Osteocyte (in vitro differentiated cells): ENCODE measurements at places on chromosomes 16 and 17.

DNA sequence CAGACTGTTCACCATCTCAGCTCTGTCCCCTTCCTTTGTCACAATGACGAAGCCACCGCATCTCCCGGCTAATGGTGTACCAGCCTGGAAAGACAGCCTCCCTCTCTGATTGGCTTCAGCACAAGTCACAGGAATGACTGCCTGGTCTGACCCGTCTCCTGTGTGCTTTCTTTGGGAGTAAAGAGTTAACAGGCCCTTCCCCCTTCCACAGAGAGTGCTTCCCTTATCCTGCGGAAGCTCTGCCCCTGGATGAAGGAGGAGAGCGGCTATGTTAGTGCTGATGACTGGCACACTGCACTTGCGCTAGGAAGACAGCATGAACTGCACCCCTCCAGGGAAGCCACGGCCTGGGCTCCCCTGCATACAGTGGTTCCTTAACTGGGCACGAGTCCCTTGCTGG lies 11.3 kb downstream of the USB1 start:
- no peak for DNase-seq

- DNase-seq, result no peak
Measured at GRCh38 chr17:48441231-48441711, 11.3 kb upstream of the SKAP1 start.

DNA sequence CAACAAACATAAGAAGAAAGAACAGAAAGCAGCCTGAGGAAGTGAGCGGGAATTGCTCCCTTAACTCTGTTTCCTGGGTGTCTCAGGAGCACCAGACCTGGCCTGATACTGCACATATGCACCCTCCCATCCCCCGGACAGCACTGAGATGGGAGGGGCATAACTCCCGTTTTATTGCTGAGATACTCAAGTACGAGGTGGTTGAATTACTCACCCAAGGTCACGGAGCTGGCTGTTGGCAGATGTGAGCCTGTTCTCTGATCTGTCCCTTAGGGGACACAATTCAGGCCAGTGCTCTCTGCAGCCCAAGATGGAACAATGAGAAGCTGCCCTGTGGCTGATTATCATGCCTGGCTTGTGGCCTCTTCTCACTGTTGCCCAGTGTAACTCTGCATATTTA lies 9.1 kb upstream of the MED9 start:
- DNase-seq, result no peak

DNA sequence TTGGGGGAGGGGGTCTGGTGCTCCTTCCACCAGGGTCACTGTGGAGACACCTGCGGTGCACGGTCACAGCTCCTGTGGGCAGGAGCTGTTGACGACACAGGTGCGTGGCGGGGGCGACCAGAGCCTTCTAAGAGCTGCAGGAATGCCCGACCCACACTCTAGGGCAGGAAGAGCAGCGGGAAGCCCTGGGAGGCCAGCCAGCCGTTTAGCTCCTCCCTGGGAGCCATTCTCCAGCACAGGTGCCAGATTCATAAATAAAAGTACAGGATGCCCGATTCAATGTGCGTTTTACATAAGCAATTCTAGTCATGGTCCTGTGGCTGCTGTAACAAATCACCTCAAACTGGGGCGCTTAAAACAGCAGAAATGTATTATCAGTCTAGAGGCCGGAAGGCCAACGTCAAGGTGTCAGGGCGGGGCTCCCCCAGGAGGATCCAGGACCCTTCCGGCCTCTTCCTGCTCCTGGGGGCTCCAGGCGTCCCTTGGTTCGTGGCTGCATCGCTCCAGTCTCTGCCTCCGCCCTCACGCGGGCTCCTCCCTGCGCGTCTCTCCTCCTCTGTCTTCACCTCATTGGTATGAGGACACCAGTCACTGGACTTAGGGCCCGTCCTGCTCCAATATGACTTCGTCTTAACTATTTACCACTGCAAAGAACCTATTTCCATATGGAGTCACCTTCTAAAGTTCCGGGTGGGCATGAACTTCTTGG lies 155.4 kb downstream of the FOXL1 start:
- DNase-seq, result no peak

- DNase-seq, result no peak
Measured at GRCh38 chr17:66477615-66478283, 175.3 kb downstream of the PRKCA start.

DNA sequence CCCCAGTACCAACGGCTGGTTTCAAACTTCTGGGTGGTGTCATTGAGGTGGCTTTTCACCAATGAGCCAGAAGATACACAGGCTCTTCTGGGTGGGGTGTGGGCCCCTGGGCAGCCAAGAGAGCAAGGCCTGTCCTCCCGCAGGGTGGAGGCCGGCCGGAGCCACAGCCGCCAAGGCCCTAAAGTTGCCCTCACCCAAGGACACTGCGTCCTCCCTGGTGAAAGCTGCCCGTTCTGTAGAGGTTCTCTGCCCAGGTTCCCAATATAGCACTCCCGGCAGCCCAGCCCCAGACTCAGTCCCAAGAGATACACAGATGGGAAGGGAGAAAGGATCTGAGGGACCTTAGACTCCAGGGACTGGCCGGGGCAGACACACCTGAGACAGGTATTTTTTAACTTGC lies 10.7 kb upstream of the CACNG1 start:
- DNase-seq, result no peak

DNA sequence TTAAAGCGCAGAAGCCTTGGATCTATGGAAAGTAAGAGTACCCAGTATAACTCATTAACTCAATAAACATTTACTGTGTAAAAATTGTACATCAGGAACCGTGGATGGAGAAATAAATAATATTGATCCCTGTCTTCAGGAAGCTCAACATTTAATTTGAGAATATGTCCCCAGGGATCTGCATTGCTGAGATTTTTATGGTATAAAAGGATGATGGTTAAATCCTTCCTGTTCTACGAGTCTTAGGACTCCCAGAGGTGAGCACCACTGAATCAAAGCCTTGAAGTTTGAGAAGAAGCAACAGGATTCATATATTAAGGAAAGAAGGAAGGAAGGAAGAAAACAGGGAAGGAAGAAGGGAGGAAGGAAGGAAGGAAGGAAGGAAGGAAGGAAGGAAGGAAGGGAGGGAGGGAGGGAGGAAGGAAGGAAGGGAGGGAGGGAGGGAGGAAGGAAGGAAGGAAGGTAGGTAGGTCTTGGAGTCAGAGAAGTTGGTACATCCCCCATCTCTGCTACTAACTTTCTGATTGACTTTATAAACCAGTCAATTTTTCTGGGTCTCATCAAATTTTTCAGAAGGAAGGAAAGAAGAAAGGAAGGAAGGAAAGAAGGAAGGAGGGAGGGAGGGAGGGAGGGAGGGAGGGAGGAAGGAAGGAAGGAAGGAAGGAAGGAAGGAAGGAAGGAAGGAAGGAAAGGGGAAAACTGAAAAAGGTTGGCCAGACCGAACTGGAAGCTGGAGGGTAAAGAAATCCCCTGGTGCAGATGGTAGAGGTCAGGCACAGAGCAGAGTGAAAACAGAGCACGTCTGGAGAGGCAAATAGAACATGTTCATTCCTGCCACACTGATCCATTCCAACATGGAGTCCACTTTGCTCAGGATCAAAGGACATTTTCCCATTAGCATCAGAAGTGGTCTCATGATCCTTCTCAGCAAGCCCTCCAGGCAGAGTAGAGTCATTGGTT lies 422.2 kb upstream of the CDH11 start:
- DNase-seq, result no peak

GRCh38 chr17:30379303-30379902 lies 676 bp downstream of the CPD start:
- DNase-seq, result no peak

DNA sequence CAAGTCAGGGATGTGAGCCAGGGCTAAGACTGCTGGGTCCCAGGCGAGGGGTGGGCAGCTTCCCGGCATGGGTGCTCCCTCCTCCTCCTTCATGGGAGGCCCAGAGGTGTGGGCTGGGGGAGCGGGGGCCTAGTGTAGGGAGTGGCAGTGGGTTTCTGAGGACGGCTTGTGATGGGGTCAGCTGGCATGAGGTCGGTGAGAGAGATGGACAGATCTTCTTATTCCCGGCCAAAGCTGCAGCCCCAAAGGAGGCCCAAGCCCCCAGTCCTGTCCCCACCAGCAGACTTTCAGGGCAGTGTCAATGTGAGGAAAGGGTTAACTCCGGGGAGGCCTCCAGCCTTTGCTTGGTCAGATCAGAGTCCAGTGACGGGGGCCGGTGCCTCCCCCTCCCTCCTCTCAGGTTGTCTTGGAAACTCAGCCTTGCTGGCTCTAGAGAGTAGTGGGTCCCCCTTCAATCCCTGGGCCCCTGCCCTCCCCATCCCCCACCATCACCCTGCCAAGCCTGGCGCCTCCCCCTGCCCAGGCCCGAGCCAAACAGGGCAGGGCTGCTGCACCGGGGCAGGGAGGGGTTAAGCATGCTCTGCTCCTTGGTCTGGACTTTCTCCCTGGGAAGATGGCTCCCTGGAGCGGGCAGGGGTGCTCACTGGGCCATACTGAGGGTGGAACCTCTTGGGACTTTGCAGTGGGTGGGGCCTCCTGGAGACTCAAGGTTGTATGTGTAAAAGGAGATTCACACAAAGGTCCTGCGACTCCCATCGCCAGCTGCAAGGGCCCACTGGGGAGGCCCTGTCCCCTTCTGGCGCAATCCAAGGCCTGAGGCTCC lies 12.4 kb downstream of the NAT9 start:
- DNase-seq, result no peak

DNA sequence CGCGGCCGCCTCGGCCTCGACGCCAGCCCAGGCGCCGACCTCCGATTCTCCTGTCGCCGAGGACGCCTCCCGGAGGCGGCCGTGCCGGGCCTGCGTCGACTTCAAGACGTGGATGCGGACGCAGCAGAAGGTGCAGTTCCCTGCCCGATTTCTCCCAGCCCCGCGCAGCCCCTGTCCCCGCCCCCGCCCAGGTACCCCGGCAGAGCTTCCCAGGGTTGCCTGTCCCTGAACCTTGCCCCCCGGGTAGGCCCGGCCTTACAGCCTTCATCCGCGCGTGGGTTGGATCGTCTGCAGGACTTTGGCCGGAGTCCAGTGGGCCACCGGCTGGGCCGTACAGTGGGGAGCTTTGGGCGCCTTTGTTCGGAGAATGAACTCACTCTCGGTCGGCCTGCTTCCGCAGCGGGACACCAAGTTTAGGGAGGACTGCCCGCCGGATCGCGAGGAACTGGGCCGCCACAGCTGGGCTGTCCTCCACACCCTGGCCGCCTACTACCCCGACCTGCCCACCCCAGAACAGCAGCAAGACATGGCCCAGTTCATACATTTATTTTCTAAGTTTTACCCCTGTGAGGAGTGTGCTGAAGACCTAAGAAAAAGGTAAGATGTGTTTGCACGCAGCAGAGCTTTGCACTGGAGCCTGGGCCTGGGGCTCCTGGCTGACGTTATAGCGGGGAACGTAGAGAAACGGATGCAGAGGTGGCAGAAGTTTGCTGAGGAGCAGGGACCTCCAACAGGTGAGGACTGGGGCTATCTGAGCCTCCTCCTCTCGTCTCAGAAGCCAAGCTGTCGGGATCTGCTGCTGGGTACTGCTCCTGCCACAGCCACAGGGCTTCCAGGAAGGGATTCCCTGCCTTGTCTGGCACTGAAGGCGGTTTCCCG lies 593 bp downstream of the GFER start:
- no peak for DNase-seq

GRCh38 chr17:45087504-45087975 lies 26.4 kb downstream of the NMT1 start:
- no peak for DNase-seq

DNA sequence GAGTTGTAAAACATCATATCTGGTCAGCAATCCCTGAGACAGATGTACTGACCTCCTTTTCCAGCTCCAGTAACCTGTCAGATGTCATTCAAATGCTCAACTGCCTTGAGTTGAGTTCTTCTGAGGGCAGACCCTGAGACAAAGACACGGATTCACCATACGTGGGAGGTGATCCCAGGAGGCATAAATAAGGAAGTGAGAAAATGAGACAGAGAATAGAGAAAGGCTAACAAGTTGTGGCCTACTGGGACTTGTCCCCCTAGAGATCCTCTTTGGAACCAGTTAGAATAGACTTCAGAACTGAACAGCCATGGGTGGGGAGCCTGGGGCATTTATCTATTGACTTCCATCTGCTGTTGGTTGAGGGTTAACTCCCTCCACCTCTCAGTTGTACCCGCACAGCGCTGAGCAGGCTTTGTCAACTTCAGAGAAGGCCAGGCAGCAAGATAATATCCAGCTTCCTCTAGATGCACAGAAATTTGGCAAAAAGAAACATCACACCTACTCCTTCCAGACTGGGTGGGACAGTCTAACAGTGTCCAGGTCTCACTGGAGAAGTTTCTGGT lies 123.0 kb upstream of the DYNLRB2 start:
- no peak for DNase-seq

GRCh38 chr17:29168079-29168758 lies 12.0 kb downstream of the MYO18A start:
- DNase-seq, result no peak

DNA sequence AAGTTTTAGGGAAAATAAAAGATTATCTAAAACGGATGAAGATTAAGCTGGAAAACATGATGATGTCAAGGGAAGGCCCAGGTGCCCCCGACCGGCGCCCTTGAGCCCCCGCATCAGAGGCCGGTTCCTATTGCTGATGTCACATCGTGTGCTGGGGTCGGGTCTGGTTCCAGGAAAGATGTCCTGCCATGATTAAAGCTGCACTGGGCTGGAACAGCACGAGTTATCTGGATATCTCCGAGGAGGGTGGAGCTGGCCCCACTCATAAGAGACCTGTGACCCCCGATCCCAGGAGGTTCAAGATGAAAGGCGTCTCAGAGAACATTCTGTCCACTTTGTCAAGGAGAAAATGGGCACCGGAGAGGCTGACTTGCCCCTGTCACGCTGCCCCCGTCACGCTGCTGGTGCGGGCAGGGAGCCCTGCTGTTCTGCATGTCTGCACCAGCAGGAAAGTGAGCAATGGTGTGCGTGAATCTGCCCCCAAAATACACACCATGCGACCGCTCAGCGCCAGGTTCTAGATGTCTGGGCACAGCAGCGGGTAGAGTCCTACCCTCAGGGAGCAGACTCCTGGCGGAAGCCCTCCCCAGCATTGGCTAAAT lies 53.0 kb downstream of the ENGASE start:
- no peak for DNase-seq

- no peak for DNase-seq
Measured at GRCh38 chr16:77856438-77857160, 68.2 kb downstream of the VAT1L start.

DNA sequence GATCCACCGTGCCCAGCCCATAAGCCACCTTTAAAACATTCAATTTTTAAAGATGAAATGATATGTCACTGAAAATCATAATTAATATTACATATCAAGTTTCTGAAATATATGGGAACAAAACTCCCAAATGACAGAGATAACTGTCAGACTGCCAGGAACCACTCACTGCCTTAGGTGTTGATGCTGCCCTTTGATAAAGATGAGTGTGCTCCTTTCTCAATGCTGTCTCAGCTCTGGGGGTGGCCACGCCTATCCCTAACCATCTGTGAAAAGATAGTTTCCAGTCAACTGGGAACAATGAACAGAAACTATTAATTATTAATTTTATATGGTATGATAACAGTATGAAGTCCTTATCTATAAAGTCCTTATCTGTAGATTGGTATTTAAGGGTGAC lies 177.7 kb downstream of the MYO1D start:
- no peak for DNase-seq

DNA sequence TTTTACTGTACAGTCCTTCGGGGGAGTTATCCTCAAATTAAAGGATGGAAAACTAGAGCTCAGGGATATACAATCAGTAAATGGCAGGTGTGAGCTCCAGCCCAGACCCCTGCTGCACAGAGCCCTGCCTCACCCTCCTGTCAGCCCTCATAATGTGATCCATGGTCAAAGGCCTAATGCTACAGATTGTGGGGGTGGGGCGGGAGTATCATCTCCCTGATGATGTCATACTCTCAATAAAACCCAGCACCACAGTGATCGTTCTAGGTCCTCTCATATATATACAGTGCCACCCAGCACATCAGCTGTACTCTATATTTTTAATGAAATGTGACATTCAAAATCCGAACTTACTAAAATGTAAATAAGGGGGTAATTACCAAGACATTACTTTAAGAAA lies 61.5 kb downstream of the SLC39A11 start:
- DNase-seq, result no peak

- DNase-seq, result no peak
Measured at GRCh38 chr16:15053904-15054303, 2.0 kb downstream of the NTAN1 start.
